ENCODE measurements at places on chromosomes 5 and 9. TPM values are rescaled to one million over a fixed set of nuclear protein-coding genes. Genes with fewer than 3 reads are reported as not detected.

- peak; percentile 94 for DNase-seq
Measured at GRCh38 chr5:167802755-167803431, 488.6 kb upstream of the WWC1 start.

GRCh38 chr5:150656191-150657132 lies 4.6 kb upstream of the MYOZ3 start:
- no peak for DNase-seq

DNA sequence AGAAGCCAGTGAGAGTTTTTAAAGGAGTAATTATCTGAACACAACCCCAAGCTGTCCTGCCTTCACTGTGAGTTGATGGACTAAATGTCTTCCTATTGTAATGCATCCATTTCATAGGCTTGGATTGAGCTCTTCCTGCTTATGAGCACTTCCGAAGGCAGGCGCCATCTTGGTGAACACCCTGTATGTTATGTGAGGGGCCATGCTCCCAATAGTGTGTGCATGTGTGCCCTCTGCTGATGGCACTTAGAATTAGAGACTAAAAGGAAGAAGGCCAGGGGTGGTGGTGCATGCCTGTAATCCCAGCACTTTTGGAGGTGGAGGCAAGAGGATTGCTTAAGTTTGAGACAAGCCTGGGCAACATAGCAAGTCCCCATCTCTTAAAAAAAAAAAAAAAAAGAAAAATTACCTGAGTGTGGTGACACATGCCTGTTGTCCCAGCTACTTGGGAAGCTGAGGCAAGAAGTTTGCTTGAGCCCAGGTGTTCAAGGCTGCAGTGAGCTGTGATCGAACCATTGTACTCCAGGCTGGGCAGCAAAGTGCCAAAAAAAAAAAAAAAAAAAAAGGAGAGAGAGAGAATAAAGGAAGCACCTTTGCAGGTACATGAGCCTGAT lies 65.0 kb downstream of the C9orf152 start:
- DNase-seq, result no peak

DNAH5 gene
- 0.13 TPM for total RNA-seq

- DNase-seq, result no peak
Measured at GRCh38 chr5:146116361-146116760, 11.0 kb upstream of the PLAC8L1 start.

DNA sequence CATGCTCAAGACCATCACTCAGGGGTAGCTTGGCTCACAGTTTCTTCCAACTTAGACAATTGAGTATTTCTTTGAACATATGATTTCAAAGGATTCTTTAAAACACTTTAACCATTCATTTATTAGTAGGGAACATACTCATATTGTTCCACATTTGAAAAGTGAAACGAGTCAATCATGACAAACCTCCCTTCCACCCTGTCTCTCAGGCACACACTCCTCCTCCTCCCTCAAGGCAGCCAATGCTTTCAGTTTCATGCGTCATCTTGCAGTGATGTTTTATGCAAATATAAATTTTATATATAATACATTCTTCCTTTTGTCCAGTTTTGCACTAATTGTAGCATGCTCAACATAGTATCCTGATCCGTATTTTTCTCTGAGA lies 126.0 kb upstream of the BOD1 start:
- no peak for DNase-seq

DNA sequence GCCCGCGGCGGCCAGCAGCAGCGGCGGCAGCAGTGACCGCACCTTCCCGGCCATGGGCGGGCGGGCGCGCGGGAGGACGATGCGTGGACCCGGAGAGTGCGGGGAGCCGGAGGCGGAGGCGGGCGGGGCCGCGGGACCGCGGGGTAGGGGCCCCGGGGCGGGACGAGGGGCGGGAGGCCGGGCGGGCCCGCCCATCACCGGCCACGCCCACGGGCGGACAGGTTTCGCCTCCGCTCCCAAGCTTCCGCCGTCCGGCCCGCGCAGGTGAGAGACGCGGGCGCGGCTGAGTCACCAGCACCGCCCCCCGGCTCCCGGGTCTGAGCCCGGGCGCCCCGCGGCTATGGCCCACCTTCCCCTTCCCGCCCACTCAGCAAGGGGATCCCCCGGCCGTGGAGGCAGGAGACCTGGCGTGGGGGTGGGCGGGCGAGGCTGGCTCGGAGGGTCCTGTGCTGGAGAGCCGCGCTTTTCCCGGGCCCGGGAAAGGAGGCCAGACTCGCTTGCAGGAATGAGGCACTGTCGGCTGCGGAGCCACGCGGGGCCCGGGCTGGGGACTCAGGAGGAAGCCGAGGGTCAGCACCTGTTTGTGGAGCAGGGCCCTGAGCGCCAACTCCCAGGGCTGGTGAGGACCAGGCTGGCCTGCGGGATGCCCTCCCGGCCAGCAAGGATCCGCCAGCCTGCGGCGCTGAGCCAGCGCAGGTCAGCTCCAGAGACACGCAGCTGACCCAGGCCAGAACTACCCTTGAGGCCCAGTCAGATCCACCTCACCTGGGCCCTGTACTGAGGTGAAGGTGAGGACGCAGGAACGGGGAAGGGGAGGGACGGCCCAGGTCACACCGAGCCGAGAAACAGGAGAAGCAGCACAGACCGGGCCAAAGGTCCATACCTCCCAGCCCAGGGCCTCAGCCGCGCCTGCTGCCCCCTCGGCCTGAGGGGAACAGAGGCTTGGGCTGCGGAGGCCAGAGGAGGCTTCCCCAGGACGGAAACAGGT lies at the start of gene ENTPD2:
Gene ENTPD2, minus strand, starts transcription at position 118 of the 988 bp plus-strand sequence. Its CDS starts 64 bp downstream, at position 54.
- peak; percentile 49 for DNase-seq

KLHL9 gene
- 25.6 TPM for total RNA-seq

DNA sequence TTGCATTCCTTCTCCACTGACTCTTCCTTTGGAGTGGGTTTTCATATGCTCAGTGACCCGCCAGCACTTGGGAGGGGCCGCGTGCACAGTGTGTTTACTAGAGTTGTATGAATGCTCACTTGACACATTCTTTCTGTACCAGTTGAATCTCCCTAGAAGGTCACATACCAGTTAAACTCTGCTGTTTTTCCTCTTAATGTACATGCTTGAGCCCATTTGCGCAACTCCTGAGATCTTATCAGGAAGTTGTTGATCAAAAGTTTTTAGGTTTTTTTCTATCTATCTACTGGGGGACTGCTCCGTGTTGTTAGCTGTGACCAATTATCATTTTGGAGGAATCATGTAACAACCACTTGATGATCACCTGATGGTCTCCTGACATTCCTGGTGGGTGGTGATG lies 392.7 kb downstream of the CDH9 start:
- no peak for DNase-seq

GRCh38 chr5:92605591-92605990 lies 975.4 kb downstream of the NR2F1-AS1 start:
- no peak for DNase-seq

DNA sequence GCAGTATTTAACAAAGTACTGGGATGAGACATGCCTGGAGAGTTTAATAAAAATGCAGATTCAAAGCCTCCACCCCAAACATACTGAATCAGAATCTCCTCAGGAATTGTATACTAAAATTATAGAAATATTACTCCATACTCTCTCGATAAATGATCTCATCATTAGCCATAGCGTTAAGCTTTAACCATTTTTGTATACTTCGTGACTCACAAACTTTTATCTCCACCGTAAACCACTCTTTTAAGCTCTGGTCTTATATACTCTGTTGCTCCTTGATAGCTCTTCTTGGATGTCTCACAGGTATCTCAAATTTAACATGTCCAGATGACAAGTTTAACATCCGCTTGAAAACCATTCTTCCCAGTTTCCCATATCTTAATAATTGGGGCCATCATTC lies 327.8 kb downstream of the ADGRV1 start:
- peak; percentile 92 for DNase-seq

DNA sequence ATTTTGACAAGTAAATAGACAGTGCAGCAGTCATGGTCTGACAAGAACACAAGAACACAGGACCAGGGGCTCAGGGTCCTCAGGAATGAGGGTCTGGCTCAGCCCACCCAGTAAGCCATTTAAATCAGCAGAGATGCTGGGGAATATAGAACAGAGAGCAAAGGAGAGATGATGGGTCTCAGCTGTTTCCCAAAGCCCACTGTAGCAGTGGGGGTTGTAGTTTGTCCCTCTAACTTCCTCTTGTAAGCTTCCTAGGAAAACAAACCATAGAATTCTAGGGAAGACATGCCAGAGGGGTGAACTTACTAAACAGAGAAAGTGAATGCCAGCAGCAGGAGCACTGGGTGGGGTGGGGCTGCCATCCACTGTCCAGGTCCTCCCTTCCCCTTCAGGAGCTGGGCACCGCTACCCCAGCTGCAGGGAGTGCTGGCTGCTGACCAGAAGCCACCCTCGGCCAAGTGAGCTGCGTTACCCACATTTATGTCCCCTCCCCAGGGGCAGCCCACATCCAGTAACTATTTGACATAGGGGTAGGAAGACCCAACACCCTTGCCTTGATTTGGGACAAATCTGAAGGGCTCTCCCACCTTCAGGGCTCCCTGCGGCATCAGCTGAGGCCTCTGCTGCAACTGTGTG lies 41.6 kb downstream of the GABBR2 start:
- DNase-seq, result no peak

DNA sequence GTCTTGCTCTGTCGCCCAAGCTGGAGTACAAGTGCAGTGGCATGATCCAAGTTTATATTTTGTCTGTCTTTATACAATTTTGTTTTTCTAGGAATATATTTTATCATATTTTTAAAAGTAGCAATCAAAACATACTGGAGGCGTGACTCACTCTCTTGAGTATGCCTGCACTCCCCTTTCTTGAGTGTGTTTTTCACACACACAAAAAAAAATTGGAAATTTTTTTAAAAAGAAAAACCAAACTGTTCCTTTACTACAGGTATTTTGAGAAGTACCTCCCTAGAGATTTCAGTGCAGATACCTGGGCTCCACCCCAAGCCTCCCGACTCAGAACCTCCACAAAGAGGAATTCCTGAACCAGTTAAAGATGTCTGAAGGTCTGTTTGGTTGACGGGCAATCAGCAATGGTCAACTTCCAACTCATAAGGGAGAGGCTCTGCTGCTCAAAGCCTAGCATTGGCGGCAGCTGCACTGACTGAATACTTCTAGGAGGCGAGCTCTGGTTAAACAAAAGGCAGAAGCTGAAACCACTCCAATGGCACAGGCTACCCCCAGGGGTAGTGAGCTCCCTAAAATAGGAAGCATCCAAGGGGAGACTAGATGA lies 27.4 kb downstream of the PDE6A start:
- peak; percentile 20 for DNase-seq

- DNase-seq, result no peak
Measured at GRCh38 chr5:178786417-178786816, 56.0 kb upstream of the ZNF354A start.

- peak; percentile 31 for DNase-seq
Measured at GRCh38 chr5:180315762-180316212, 23.9 kb upstream of the MAPK9 start.

SHC3 gene
- 0.26 TPM for total RNA-seq

- no peak for DNase-seq
Measured at GRCh38 chr9:131927091-131927490, 152.6 kb downstream of the MED27 start.

DNA sequence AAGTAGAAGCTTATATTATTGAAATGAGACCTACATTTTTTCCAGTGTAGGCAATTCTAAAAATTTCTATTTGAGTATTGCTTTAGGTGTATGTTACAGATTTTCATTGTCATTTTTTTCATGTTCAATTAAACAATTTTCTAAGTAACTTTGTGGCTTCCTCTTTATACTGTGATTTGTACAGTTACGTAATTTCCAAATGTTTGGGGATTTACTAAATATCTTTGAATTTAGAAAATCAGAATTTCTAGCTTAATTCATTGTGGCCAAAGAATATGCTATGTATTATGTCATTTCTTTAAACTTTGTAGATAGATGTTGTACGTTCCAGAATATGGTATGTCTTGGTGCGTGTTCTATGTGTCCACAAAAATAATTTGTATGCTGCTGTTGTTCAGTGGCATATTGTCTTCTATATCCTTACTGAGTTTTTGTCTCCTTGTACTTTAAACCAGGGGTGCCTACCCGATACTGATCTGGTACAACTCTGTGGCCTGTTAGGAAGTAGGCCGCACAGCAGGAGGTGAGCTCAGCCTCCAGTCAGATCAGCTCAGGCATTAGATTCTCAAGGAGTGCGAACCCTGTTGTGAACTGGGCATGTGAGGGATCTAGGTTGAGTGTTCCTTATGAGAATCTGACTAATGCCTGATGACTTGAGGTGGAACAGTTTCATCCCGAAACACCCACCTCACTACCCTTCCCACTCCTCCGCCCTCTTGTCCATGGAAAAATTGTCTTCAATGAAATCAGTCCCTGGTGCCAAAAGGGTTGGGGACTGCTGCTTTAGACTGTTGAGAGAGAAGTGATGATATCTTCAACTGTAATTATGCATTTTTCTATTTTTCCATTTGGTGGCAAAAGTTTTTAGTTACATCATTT lies 63.5 kb downstream of the UBE2R2 start:
- no peak for DNase-seq

GRCh38 chr9:116653348-116654058 lies 33.6 kb upstream of the TRIM32 start:
- DNase-seq, result peak; percentile 45

DNA sequence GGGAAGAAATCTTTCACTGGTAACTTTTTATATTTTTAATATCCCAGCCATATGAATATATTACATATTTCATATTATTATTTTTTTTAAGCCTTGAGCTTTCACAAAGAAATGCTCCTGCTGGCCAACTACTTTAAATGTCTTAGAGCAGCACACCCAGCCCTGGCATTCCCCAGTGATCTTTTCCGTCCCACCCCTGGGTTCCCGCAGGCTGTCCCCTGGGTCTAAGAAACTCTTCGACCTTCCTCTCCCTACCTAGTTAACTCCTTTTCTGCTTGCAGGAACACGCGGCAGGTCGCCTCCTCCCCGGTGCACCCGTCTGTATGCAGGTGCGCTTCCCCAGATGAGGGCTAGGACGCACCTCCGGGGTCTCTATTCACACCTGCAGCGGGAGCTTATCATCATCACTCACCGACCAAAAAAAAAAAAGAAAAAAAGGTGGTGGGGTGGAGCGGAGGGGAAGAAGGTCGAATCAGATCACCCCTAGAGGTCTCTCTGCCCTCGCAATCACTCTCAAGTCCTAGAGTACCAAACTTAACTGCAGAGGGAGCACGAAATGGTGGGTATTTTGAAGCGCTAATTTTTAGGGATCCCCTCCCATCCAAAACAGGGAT lies 696 bp downstream of the ZFP62 start:
- peak; percentile 55 for DNase-seq

TMEM174 gene
- not detected for total RNA-seq

- DNase-seq, result peak; percentile 50
Measured at GRCh38 chr5:123776761-123777160, 264.8 kb downstream of the CSNK1G3 start.

GRCh38 chr9:107172979-107173347 lies 110.1 kb upstream of the RAD23B start:
- no peak for DNase-seq

ENHO gene
- total RNA-seq, result 0.13 TPM

GRCh38 chr9:134182554-134183085 lies 18.3 kb upstream of the RNU6ATAC start:
- DNase-seq, result peak; percentile 9

PLPPR1 gene
- total RNA-seq, result not detected

RORB gene
- under 0.01 TPM for total RNA-seq

Data from bronchial epithelial cell (primary cell).